Choroid plexus epithelial cell (primary cell): ENCODE measurements at places on chromosomes 2 and 18.

- DNase-seq = no peak
Measured at GRCh38 chr18:11991021-11991795, 9.9 kb downstream of the IMPA2 start.

GRCh38 chr2:61774351-61774750, 79.5 kb downstream of the FAM161A start:
- no peak for DNase-seq

DNA sequence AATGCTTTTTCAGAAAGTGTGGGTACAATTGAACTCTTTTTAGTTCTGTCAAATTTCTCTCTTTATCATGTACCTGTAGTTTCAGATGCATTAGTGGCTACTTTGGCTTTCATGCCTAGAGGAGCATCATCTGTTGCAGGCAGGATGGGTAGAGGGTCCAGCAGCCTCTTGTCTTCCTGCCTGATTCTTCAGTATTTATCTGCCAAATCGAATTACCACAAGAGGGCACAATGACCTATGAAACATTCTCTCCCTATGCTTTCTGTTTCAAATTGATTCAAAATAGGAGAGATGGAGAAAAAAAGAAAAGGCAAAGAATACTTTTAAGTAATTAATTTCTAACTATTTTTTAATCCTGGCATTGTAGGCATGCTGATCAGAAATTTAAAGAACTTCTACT, 477.2 kb downstream of the TRIB2 start:
- DNase-seq = peak; percentile 64

DNA sequence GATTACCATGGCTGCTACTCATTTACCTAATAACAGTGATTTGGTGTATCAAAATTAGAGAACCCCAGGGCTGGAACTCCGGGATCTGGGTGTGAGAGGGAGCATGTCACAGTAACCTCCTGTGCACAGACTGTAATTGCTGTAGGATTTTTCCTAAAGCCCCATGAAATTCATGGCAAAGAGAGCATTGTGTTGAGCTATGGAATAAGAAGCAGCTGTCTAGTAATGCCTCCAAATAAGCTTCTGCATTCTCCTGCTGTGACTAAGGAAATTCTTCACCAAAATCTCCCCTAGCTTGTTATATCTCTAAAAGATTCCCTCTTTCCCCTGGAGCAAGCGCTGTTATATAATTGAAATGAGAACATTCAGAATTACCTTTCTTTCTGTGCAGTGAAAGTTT, 158.1 kb upstream of the SPATS2L start:
- no peak for DNase-seq

DNA sequence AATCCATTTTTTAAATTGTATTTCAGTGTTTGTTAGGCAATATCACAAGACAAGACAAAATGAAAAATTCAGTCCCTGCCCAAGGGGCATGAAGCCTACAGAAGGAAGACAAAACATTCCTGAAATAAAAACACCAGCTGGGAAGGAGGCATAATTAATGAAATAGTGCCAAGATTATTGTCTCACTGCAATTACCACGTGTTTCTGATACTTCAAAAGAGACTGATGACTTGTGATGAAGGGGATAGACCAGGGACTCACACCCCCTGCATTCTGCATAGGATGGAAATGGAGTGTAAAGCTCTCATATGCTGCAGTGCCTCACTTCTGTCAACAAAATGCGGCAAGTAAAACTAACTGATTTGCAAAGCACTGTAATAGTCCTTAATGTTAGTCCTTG, 178.1 kb downstream of the BARD1 start:
- no peak for DNase-seq

- peak; percentile 98 for DNase-seq
Measured at GRCh38 chr2:241412144-241412543, 56.1 kb downstream of the FARP2 start.
